Mesothelial cell of epicardium (in vitro differentiated cells): ENCODE measurements at places on chromosomes 12 and 14.

GRCh38 chr12:104427547-104427938, 29.2 kb upstream of the CHST11 start:
- DNase-seq, result no peak

DNA sequence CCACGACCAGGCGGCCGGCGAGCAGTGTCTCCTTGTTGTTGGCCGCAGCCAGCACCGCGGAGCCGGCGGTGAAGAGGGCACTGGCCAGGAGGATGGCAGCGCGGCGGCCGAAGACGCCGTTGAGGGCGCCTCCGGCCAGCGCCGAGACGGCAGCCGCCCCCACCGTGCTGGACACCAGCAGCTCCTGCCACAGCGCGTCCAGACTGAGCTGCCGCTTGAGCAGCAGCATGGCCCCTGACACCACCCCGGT, 691 bp downstream of the SLC2A13 start:
- DNase-seq, result no peak

GRCh38 chr12:121766290-121767039, 27.0 kb downstream of the RHOF start:
- DNase-seq, result no peak

DNA sequence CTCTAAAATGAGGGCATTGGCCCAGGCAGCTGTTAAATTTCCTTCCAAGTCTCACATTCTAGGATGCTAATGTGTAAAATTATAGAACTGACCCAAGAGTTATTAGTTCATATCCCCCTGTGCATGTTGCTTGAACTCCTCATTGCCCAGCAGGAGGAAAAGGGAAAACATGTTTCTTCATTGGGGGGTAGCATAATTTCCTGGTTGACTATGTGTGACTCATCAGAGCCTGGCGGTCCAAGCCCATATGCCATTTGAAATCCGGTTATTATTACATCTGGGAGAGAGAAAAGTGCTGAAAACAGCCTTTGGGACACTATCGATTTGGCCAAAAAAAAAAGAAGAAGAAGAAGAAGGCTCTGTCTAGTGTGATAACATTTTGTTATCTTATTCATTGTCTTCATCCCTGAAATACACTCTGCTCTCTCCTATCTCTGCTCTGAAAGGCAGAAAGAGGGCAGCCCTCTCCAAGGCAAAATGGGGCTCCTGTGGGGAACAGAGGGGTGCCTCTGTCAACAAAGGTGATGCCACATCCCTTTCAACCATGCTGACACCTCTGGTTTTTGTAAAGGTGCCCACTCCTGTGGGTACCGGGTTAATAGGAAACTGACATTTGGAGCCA, 114.2 kb downstream of the DAD1 start:
- DNase-seq, result no peak

DNA sequence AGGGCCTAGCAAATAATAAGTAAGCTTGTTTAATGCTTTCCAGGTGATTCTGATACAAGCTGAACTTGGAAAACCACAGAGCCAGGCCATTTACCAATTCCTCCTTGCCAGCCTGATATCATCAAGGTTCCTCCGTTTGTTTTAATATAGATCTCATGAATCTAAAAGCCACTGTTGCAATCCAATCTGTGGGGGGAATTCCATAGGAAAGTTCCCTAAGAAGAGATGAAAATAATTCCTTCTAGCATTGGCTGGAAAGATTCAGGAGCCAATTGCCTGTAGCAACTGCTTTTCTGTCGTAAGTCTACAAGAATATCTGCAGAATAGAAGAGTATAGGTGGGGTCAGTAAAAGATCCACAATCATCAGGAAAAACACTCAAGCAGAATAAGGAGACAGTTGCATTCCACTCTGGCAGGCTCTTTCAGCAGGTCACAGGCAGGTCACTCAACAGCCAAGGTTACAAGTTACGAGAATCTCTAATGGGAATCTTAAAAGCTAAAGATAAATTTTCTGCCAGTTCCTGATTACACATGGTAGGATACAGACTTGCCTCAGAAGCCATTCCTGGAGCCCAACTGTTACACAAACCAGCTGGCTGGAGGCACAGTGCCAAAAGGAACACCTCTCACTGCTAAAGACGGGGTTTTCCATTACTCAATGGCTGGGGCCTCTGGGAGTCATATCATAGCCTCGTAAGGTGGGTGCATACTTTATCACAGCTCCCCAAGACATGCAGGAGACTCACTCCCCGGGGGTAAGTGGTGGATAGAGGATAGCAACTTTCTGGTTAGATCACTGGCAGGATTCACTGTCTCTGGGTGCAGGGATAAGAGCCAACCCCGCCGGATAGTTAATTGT, 43.6 kb downstream of the FGD6 start:
- DNase-seq, result peak; percentile 68

DNA sequence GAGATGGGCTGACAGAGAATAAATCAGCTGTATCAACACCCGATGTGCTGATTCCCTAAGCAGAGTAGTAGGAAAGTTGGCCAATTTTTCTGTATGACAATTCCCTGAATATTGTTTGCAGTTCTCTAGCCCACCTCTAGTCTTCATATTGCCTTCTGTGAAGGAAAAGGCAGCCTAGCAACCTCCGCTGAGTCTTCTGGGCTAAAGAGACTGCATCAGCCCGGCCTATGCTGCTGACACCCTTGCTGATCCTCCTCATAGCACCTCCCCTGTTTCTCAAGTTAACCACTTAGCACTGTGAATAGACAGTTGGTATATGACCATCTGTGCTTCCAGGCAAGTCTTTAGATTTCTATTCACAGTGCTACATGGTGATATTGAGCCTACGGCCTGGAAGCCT, 161.1 kb upstream of the EGLN3 start:
- no peak for DNase-seq

- no peak for DNase-seq
These were observed 21.5 kb upstream of the PTPRQ start for GRCh38 chr12:80422550-80422949.

GRCh38 chr12:96195845-96196451, 1.8 kb downstream of the ELK3 start:
- no peak for DNase-seq

GRCh38 chr12:124098887-124099286, 125.9 kb downstream of the ZNF664 start:
- DNase-seq, result no peak

GRCh38 chr14:34347683-34348082, 114.4 kb downstream of the SPTSSA start:
- DNase-seq, result no peak

DNA sequence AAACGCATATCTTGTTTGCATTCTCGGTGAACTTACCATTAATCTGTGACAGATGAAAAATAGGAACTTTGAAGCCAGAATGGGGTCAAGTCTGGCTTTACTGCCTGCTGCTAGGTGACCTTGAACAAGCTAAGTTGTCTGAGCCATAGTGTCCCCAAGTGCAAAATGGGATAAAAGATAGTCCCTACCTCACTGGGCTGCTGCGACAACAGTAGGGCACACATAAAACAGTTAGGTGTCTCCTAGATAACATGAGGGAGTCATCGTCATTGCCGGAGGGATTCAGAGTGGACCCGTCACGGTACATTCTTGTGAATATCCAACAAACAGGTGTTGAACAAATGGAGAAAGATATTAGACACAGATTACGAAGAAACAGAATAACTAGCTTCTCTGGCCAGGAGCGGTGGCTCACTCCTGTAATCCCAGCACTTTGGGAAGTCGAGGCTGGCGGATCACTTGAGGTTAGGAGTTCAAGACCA, 71.2 kb downstream of the NINJ2 start:
- DNase-seq, result no peak

DNA sequence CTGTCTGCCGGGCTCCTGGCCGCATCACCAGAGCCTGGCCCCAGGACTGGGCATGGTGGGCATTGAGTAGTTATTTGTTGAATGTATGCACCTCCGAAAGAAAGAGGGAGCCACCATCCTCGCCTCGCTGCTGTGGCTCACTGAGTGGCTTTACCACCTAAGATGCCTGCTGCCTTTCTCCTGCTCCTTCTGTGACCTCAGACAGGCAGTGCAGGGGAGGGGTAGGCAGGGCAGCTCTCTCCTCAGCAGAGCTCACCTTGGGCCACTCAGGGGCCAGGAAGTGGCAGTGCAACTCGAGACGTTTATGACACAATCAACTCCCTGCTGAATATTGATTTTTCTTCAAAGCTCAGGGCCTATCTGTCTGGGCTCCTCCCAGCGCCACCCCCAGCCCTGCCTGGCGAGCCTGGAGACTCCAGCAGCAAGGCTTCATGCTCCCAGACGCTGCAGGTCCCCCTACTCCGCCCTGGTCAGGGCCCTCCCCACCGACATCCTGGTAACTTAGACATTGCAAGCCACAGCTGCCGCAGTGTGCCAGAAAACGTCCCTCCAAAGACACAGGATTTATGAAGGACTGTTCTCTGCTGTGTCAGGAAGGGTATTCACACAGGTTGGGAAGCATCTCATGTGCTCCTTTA, 84.3 kb upstream of the DIO3 start:
- DNase-seq, result no peak

DNA sequence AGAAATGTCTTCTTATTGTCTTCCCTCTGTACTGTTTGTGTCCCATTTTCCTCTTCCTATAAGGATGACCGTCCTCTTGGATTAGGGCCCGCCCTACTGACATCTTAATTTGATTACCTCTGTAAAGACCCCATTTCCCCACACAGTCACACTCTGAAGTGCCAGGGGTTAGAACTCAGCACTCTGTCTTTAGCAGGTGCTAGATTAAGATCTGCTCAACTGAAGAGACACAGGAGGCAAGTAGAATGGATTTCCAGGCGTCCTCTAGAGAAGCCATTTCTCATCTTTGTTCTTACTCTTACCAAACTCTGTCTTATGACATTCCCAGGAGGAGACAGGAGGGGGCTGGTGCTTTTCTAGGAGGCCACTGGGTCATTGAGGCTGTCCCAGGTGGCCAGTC, 50.8 kb downstream of the VCPKMT start:
- no peak for DNase-seq

DNA sequence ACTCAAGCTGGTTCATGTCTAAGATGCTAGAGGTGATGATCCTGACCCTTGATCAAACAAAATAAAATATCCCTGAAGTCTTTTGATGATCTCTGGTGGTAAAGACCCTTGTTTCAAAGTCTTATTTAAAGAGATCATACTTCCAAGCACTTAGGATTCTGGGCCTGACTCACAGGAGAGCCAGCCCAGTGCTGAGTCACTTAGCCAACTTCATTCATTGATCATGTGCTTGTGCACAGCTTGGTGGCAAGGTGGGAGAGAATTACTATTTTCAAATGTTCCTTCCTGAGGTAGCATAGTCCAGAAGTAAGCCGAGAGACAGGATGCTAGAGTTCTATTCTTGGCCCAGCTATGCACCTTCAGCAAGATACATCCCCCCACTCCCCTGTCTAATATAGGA, 40.6 kb downstream of the SCN8A start:
- no peak for DNase-seq

DNA sequence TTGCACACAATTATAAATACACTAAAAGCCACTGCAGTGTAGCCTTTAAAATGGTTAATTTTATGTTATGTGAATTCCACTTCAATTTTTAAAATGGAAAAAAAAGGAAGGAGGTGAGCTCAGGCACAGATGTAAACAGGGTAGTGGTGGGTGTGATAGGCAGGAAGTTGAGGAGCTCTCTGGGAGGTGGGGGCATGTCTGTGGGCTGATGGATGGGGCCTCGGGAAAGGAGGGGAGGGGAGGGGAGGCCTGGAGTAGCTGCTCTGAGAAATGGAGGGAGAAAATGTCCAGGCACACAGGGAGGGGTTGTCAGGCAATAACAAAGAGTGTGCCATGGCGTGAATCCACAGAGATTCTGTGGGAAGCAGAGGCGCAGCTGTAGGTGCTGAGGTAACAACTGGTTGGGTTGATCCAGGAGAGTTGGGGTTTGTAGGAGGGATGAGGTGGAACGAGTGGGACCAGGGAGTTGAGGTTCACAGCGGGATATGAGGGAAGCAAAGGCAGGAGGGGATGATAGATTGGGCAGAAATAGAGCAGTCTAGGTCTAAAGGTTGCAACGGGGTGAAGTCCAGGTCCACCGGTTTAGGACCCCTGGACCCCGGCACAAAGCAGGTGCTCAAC, 57.2 kb downstream of the LTBP2 start:
- no peak for DNase-seq

DNA sequence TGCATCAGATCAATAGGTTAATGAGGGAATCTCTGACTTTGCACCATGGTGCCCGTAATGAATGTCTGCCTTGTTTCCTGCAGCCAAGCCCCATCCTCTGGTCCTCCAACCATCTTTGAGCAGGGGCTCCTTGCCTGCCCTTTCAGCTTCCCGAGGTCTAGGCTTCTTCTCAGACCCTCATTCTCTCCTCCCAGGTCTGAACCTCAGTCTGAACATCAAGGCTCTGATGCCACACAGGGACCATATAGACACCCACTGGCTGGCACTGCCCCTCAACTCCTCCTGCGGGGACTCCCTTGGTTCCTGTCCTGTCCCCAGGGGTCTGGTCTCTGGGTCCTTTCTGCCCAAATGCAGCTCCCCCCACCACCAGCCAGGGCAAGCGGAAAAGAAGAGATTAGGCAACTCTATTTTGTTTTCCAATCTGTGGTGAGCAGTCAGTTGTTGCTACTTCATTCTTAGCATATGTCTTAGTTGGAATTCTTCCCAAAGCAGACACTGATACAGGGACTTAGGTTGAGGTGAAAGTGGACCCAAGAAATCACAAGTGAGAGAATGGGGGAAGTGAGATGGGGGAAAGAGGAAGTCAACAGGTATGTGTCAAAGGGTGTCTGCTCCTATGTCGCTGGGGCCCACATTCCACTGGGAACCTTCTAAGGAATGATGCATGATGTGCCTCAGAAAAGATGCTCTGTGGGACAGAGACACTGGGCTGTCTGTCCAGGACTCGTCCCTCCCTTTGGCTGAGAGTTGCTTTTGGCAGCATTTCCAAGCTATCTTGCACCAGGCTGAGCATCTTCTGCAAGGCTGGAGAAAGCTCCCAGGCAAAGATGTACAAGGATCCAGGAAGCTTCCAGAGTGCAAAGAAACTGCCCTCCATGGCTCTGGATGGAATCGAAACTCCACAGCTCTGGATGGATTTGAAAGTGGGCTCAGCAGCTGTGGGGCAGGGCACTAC, 1096.5 kb upstream of the TMEM132C start:
- no peak for DNase-seq

DNA sequence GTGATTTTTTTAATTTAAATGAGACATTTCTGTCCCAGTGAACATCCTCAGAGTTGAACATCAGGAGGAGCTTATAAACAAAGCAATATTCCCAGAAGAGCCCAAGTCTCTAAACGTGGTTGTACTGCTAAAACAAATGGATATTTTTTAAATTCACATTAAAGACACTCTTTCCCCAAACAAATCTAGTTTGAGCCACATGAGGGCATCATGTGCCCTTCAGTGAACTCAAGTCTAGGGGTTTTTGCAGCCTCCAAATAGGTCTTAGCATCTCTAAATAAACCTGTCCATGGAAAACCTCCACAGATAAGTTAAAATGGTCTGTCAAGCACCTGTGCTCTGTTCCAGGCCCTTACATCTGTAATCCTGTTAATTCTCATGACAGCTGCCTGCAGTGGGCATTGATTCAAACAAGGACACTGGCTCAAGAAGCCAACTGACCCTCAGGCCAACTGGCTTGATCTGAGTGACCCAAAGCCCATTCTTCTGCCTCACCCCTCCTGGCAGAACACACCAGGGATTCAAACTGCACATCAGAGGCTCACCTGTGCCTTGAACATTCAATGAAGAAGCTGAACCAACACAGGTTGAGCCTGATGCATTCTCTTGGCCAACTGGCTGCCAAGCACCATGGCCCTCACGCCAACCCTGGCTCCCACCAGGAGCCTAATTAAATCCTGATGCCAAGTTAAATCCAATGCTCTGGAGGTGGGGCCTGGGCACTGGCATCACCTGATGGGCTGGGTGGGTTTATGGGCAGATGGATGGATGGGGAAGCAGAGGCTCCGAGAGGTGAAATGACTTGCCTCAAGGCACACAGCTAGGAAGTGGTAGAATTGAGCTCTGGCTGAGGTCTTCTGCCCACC, 8.6 kb downstream of the ISCU start:
- no peak for DNase-seq

- DNase-seq, result peak; percentile 90
These were observed 80.7 kb downstream of the KDM2B start for GRCh38 chr12:121499929-121500793.
